ENCODE measurements at places on chromosomes 2 and 18.

GRCh38 chr18:62663731-62664336 is 51.5 kb upstream of the PHLPP1 start:
- H3K36me3 ChIP-seq = no peaks in the 10 kb centered on the region
- H3K27me3 ChIP-seq = no peaks in the 10 kb centered on the region
- DNase-seq = no peak
- H3K4me3 ChIP-seq = no peak overlapping the region
- no peak overlapping the region for H3K27ac ChIP-seq

DNA sequence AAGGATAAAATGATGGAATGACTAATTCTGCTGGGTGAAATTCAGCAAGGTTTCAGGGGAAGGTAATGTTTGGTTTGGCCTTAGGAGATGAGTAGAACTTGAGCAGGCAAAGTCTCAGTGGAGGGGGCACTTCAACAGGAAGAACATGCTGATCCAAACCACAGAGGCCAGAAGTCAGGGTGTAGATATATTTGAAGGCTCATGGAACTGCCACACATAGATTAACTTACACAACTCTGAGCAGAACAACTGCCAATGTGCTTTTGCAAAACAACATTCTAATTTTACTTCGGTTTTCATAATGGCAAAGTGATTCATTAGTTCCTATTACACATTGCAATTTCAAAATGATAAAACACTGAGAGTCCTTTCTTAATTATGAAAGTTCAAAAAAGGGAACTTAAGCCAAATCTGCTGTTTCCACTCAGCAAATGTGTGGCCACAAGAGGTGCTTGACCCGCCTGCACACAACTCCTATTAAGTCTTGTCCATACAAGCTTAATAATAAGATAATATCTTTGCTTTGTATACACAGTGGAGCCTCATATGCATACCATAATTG is 284.8 kb downstream of the MREG start:
- H3K4me3 ChIP-seq = no peak overlapping the region
- H3K27ac ChIP-seq = no peak overlapping the region
- no peaks in the 10 kb centered on the region for H3K4me1 ChIP-seq
- no peak for DNase-seq

- H3K4me3 ChIP-seq = no peak overlapping the region
- peaks cover 4% of the 10 kb centered on the region for H3K4me1 ChIP-seq
- no peak overlapping the region for H3K27ac ChIP-seq
- DNase-seq = peak; percentile 14
- peaks cover 6% of the 10 kb centered on the region for H3K36me3 ChIP-seq
These were observed 71.8 kb downstream of the RAPH1 start for GRCh38 chr2:203463266-203463678.

GRCh38 chr2:100592226-100592625 is 29.4 kb downstream of the PDCL3 start:
- no peaks in the 10 kb centered on the region for H3K27me3 ChIP-seq
- H3K27ac ChIP-seq = no peak overlapping the region
- H3K36me3 ChIP-seq = no peaks in the 10 kb centered on the region
- H3K4me3 ChIP-seq = no peak overlapping the region
- H3K4me1 ChIP-seq = no peaks in the 10 kb centered on the region
- DNase-seq = no peak

DNA sequence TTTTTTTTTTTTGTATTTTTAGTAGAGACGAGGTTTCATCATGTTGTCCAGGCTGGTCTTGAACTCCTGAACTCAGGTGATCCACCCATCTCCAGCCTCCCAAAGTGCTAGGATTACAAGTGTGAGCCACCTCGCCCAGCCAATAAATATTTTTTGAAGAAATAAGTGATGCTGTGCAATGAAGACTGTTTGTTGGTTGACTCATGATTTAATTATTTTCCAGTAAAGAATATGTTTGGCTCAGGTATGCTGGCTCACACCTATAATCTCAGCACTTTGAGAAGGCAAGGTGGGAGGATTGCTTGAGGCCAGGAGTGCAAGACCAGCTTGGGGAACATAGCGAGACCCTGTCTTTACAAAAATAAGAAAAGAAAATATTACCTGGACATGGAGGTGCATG is 41.8 kb upstream of the LPIN2 start:
- no peak overlapping the region for H3K4me3 ChIP-seq
- H3K27me3 ChIP-seq = no peaks in the 10 kb centered on the region
- H3K36me3 ChIP-seq = no peaks in the 10 kb centered on the region
- DNase-seq = no peak
- H3K27ac ChIP-seq = no peak overlapping the region
- H3K4me1 ChIP-seq = peaks cover 14% of the 10 kb centered on the region

DNA sequence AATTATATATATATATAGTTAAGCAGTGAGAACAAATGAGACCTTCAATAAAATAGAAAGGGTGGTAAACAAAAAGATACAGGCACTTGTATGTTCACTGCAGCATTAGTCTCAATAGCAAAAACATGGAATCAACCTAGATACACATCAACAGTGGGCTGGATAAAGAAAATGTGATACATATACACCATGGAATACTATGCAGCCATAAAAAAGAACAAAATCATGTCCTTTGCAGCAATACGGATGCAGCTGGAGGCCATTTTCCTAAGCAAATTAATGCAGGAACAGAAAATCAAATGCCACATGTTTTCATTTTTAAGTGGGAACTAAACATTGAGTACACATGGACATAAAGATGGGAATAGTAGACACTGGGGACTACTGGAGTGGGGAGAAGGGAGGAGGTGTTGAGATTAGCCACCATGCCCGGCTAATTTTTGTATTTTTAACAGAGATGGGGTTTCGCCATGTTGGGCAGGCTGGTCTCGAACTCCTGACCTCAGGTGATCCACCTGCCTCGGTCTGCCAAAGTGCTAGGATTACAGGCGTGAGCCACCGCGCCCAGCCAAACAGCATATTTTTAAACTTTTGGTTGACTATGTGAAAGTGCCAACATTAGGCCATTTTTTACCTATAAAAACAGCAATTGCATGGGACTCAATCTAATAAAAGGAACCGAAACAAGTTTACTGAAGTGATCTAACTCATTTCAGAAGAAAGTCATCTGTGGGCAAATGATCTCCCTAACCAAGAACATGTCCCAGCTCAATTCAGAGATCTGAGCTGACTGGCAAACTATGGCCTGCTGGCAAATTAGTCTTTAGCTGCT is 23.7 kb downstream of the ICA1L start:
- DNase-seq = no peak
- no peak overlapping the region for H3K27ac ChIP-seq
- H3K4me1 ChIP-seq = no peaks in the 10 kb centered on the region
- H3K4me3 ChIP-seq = no peak overlapping the region
- no peaks in the 10 kb centered on the region for H3K27me3 ChIP-seq
- H3K36me3 ChIP-seq = no peaks in the 10 kb centered on the region

GRCh38 chr2:31475692-31476091 is 61.1 kb upstream of the XDH start:
- H3K4me3 ChIP-seq = no peak overlapping the region
- H3K27me3 ChIP-seq = no peaks in the 10 kb centered on the region

DNA sequence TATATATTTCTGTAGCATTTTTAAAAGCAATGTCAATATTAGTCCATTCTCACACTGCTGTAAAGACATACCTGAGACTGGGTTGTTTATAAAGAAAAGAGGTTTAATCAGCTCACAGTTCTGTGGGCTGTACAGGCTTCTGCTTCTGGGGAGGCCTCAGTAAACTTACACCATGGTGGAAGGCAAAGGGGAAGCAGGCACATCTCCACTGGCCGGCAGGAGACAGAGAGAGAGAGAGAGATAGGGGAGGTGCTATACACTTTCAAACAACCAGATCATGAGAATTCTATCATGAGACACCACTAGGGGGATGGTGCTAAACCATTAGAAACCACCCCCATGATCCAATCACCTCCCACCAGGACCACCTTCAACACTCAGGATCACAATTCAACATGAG is 43.1 kb downstream of the CHMP3 start:
- no peak overlapping the region for H3K4me3 ChIP-seq
- no peaks in the 10 kb centered on the region for H3K27me3 ChIP-seq
- H3K27ac ChIP-seq = no peak overlapping the region
- no peaks in the 10 kb centered on the region for H3K36me3 ChIP-seq
- H3K4me1 ChIP-seq = no peaks in the 10 kb centered on the region

DNA sequence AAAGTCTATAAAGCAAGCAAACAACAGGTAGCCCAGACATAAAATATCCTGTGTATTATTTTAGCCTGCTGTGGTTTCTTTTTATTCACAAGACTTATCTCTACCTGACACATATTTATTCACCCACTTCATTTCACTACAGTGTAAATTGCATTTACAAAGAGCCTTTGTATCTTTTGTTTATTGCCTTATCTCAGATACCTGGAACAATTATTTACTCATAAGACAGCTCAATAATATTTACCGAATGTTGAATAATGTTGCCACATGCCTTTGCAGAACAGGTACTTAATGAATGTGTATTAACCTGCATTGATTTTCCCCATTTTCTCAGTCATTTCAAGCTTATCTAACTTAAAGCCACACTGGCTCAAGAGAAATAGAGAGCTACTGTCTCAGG is 603.6 kb downstream of the FBXO15 start:
- H3K4me1 ChIP-seq = no peaks in the 10 kb centered on the region
- no peak overlapping the region for H3K27ac ChIP-seq
- H3K27me3 ChIP-seq = no peaks in the 10 kb centered on the region
- no peak for DNase-seq
- H3K36me3 ChIP-seq = no peaks in the 10 kb centered on the region

GRCh38 chr2:160726046-160726445 is 232.4 kb upstream of the RBMS1 start:
- no peak overlapping the region for H3K4me3 ChIP-seq
- no peak overlapping the region for H3K27ac ChIP-seq
- H3K36me3 ChIP-seq = no peaks in the 10 kb centered on the region
- DNase-seq = no peak

DNA sequence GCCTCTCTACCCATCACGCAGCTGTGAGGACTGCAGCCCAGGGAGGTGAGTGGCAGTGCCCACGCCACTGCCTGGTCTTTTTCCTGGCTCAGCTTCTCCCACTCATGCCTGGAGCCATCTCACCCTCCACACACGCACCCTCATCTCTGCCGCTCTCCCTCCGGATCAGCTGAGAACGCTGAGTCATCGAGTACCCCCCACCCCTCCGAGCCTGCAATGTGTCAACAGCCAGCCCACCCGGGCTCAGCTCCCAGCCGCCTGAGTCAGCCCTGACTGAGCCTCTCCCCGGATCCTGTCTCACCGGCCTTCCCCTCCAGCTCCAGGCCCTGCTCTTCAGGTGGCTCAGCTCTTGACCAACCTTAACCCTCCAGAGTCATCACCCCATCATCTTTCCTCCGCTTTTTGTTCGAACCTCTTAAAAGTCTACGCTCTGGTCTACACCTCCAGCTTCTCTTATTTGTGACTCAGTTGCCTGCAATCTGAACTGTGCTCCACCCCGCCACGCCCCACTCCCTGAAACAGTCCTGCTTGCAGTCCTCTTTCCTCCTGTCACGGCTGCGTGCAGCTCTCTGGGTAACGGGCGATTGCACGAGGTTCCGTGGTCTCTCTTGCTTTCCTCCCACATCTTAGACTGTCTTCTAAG is 94.4 kb upstream of the ASAP2 start:
- no peak overlapping the region for H3K27ac ChIP-seq
- H3K4me1 ChIP-seq = peaks cover 11% of the 10 kb centered on the region
- no peaks in the 10 kb centered on the region for H3K36me3 ChIP-seq
- no peak overlapping the region for H3K4me3 ChIP-seq

- H3K36me3 ChIP-seq = no peaks in the 10 kb centered on the region
- no peaks in the 10 kb centered on the region for H3K27me3 ChIP-seq
- H3K27ac ChIP-seq = peak overlapping the region; percentile 96
- H3K4me1 ChIP-seq = peaks cover 33% of the 10 kb centered on the region
These were observed 1.2 kb downstream of the PPP1CB start for GRCh38 chr2:28752631-28753376.

GRCh38 chr2:201194097-201194496 is 11.2 kb downstream of the CASP10 start:
- no peaks in the 10 kb centered on the region for H3K27me3 ChIP-seq
- no peak for DNase-seq
- no peaks in the 10 kb centered on the region for H3K4me1 ChIP-seq
- H3K4me3 ChIP-seq = no peak overlapping the region

GRCh38 chr18:30271716-30272115 is 770.8 kb downstream of the DSC3 start:
- H3K4me3 ChIP-seq = no peak overlapping the region
- no peak overlapping the region for H3K27ac ChIP-seq
- no peaks in the 10 kb centered on the region for H3K27me3 ChIP-seq
- no peaks in the 10 kb centered on the region for H3K36me3 ChIP-seq
- no peaks in the 10 kb centered on the region for H3K4me1 ChIP-seq

DNA sequence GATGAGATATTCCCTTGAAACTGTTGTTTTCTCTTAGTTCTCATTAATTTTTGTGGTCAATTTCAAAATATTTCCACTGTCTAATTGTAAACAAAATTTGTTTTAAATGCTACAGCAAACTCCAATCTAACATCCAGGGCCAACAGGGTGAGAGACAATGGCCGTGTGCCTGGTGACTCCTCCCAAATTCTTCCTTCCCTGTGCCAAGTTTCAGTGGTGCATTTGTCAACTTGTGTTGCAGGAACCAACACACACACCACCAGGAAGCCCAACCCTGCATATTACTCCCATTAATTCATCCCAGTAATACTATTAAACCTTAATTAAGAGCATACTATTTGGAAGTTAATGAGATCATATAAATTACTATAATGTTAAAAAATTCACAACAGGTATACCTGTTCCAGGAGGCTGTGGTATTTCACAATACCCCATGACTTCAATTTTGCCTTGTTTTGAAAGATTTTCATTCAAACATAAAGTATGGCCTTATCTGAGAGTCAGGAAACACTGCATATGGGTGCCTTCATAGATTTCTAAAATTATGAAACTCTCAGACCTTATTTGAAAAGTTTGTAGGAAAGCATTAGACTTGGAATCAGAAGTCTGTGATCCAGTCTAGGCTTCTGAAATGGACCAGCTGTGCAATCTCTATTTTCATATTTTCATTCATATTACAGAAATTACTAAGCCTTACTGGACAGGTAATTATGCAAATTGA is 1.1 kb downstream of the SERPINB2 start:
- no peaks in the 10 kb centered on the region for H3K27me3 ChIP-seq
- no peak for DNase-seq
- H3K4me1 ChIP-seq = no peaks in the 10 kb centered on the region
- no peak overlapping the region for H3K4me3 ChIP-seq
- H3K36me3 ChIP-seq = no peaks in the 10 kb centered on the region

- no peaks in the 10 kb centered on the region for H3K4me1 ChIP-seq
- H3K36me3 ChIP-seq = no peaks in the 10 kb centered on the region
- DNase-seq = no peak
- H3K27ac ChIP-seq = no peak overlapping the region
- H3K4me3 ChIP-seq = no peak overlapping the region
These were observed 101.7 kb downstream of the POLR1A start for GRCh38 chr2:86003967-86004366.

DNA sequence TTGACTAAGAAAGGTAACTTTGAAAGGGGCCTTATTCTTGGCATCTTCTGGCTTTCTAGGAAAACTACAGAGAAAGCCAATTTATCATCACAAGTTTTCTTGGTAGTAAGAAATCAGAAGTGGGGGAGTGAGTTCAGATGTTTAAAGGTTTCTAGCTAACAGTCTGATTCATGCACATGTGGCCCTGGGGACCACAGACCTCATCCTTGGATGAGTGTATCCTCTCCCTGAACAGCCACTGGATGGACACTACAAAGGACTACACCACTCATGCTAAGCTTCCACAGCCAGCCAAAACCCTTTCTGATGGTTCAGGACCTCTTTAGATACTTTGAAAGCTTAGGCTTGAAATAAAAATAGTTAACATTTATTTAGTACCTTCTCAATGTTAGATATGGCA is 218.3 kb upstream of the STK17B start:
- no peak overlapping the region for H3K4me3 ChIP-seq
- H3K27me3 ChIP-seq = no peaks in the 10 kb centered on the region

All from neural progenitor cell (in vitro differentiated cells).